WERI-Rb-1 (cell line): ENCODE measurements at places on chromosomes 7 and 10.

DNA sequence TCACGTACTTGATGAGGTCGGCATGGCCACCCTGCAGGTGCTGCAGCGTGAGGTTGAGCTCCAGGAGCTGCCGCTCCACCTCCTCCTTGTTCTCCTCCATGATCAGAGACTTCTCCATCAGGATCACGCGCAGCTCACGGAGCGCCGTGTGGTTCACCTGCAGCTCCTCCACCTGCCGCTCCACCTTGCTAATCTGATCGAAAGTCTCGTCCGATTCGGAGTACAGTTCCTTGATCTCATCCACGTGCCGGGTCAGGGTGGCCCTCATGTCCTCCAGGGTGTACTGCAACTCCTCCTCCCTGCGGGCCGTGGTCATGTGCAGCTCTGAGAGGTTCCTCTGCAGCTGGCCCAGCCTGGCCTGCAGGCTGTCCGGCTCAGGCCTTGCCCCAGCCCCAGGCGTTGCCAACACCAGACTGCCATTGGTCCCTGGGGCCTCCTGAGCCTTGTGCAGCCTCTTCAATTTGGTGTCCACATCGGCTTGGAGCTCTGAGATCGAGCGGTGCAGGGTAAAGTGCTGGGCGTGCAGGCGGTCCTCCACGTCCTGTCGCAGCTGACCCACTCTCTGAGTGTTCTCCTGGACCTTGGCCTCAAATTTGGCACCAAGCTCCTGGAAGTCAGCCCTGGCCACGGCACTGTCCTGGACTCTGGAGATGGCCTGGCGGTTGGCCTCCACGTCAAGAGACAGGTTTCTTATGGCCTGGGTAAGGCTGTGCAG, 13.9 kb downstream of the MMRN2 start:
- DNase-seq, result no peak

DNA sequence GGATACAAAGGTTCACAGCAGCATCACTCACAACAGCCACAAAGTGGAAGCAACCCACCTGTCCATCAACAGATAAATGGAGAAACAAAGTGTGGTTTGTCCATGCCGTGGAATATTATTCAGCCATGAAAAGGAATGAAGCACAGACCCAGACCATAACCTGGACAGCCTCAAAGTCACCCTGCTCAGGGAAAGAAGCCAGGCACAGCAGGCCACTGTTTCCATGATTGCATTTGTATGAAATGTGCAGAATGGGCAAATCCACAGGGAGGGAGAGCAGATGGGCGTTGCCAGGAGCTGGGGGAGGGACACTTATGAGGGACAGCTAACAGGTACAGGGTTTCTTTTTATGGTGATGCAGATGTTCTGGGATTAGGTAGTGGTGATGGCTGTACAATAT, 30.3 kb downstream of the FOXL3 start:
- DNase-seq, result no peak

- DNase-seq, result no peak
Measured at GRCh38 chr7:15558756-15559155, 3.1 kb downstream of the AGMO start.

GRCh38 chr7:121049028-121049791, 60.7 kb downstream of the CPED1 start:
- DNase-seq, result no peak

DNA sequence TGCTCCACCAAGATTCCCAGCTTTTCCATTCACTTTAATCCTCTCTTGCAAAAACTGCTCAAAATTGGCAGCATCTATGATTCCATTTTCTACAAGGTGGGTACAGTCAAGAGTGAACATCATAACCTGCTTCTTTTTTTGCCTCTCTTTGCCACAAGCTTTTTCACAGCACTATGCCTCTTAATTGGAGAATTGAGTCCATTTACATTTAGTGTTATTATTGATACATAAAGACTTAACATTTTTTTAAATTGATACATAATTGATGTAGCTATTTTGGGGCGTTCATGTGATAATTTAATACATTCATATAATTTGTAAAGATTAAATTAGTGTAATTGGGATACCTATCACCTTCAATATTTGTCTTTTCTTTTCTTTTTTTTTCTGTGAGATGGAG, 18.8 kb downstream of the AS3MT start:
- DNase-seq, result no peak

DNA sequence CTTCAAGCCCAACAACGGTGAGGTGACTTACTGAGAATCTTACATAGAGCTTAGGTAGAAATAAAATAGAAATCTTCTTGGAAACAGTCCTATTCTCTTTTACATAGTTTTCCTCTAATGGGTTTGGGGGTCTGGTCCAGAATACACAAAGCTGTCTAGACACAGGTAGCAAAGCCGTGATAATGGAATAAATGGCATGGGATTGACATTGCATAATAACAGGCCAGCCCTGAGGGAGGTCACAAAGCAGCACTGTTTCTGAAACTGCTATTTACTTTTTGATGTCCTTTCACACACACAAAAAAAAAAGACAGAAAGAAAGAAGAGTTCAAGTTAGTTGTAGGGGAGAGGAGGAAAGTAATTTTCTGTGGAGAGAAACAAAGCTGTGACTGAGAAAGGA, 364.8 kb upstream of the SORCS1 start:
- DNase-seq, result no peak
